ENCODE measurements at places on chromosomes 11 and 22. TPM values are rescaled to one million over a fixed set of nuclear protein-coding genes. Genes with fewer than 3 reads are reported as not detected.

SLC22A6 gene
- not detected for total RNA-seq

VPS51 gene
- 557 TPM for total RNA-seq

HOATZ gene
- not detected for total RNA-seq

TP53I11 gene
- total RNA-seq, result 58.2 TPM

ANO5 gene
- under 0.01 TPM for total RNA-seq

SHISAL1 gene
- total RNA-seq, result not detected

PDGFB gene
- total RNA-seq, result 9.2 TPM

NPTXR gene
- 4.4 TPM for total RNA-seq

KCNJ11 gene
- not detected for total RNA-seq

APOA1 gene
- total RNA-seq, result 0.32 TPM

Measured in epithelial cell of alveolus of lung (primary cell).